ENCODE measurements at places on chromosomes 3 and 15.

GRCh38 chr3:44411031-44411645 is 66.3 kb downstream of the ZNF445 start:
- DNase-seq = no peak

- no peak for DNase-seq
Measured at GRCh38 chr15:32998979-32999672, 195.4 kb downstream of the FMN1 start.

- peak; percentile 74 for DNase-seq
Measured at GRCh38 chr3:94336046-94336753, 273.3 kb downstream of the NSUN3 start.

DNA sequence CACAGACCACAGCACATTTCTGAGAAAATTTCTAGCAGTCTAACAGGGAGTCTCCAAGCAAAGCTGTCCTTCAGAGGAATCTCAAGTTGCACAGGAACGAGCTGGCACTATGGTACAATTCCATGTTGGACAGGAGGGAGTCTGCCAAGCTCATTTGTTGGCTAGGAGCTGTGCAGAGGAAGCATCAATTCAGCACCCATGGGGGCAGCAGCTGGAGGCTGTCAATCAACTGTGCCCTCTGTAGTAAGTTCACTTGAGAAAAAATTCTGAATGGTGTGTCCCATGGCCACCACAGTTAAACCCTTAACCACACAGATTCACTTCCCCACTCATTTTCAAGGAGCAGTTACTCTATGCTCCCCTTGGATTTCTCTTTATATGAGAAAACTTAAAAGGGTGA is 298.5 kb upstream of the PPP2R3A start:
- no peak for DNase-seq

DNA sequence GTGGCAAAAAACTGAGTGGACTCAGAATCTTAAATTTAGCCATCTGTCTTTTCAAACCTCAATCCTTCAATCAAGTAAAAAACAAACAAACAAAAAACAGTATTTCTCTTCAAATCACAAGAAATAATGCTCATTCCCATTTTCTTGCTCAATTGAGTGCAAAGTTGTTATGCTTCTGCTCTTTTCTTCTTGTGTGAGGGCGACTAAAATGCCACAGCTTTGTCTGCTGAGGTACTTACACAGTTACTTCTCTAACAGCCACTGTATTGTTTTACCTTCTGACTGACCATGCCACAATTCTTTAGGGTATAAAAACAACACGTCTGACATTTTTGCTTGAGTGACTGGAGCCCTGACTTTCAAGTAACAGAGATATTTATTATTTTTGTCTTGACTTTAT is 617.4 kb downstream of the NAALADL2 start:
- DNase-seq = no peak

GRCh38 chr3:182609575-182610156 is 183.6 kb upstream of the ATP11B start:
- DNase-seq = no peak

- peak; percentile 21 for DNase-seq
Measured at GRCh38 chr3:32951410-32951811, at the start of gene CCR4. Gene CCR4, plus strand, starts transcription at chr3:32951644. Its CDS starts 1,779 bp downstream, at chr3:32953423.

DNA sequence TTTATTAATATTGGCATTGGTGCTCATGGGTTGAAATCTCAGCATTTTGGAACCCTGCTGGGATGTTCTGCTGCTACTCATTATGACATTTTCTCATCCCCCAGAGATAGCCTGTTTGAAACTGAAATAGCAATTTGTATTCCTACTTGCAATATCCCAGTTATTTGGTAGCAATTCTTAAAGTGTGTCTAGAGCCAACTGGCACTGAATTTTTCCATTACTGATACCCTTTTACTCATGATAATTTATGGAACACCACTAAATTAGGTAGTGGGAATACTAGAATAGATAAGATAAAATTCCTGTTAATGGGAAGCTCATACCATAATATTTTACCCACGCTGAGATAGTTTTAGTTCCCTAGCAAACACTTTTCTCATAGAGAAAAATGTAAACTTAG is 309.3 kb downstream of the SV2B start:
- no peak for DNase-seq

DNA sequence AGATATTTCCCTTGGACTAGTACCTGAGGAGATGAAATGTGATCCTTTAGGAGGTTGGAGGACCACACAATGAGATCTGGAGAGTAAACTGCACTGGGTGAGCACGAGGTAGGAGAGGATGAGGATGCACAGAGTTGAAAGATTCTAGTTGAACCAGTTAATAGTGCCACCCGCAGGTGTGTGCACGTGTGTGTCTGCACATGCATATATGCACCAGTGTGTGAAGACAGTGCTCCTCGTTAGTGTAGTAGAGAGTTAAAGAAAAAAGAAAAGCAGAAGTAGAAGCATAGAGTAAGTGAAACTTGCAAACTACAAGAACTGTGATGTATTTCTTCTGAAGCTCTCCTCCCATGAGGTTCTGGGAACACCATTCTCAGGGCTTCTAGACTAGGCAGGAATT is 8.4 kb downstream of the MED12L start:
- DNase-seq = no peak

- DNase-seq = no peak
Measured at GRCh38 chr3:46480491-46481195, 15.9 kb upstream of the LTF start.
